ENCODE measurements at places on chromosomes 2 and 18. TPM values are rescaled to one million over a fixed set of nuclear protein-coding genes. Genes with fewer than 3 reads are reported as not detected.

DNA sequence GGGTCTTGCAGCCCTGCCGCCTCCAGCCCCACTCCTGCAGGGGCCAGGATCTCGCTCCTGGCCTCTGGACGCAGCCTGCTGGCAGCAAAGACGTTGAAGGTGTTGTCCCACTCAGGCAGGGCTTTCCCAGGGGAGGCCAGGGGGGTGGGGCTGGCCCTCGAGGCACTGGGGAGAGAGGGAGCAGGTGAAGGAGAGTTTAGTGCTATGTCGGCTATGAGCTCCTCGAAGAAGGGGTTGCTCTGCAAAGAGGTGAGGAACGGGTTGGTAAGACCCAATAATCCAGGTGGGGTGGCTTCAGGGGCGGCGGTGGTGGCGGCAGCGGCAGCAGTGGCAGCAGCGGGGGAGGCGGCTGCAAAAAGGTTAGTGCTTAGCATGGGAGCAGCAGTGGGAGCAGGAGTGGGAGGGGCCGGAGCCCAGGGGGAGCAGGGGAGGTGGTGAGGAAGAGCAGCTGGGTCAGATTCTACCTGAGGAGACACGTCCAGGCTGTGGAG, 9.7 kb upstream of the SFXN5 start:
- DNase-seq: no peak

GRCh38 chr18:67132919-67133318, 383.6 kb downstream of the DSEL start:
- no peak for DNase-seq

- no peak for DNase-seq
These were observed 55.1 kb downstream of the CDH19 start for GRCh38 chr18:66548747-66549146.

DNA sequence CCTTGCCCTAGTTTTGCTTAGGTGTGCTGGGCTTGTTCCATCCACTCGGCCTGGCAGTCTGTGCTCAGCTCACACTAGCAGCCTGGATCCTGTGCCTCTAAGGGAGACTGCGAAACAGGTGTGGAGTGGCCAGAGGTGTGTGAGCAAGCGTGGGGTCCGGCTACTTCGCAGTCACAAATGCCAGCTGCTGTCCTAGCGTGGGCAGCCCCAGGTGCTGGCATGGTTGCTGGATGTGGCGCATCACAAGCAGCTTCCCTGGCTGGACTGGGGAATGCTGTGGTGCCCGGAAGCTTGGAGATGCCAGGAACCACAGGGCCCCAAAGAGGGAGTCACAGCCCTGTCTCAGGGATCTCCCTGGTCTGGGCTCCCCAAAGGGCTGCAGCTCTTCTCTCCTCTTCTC, 119.0 kb upstream of the TMEFF2 start:
- no peak for DNase-seq

DNA sequence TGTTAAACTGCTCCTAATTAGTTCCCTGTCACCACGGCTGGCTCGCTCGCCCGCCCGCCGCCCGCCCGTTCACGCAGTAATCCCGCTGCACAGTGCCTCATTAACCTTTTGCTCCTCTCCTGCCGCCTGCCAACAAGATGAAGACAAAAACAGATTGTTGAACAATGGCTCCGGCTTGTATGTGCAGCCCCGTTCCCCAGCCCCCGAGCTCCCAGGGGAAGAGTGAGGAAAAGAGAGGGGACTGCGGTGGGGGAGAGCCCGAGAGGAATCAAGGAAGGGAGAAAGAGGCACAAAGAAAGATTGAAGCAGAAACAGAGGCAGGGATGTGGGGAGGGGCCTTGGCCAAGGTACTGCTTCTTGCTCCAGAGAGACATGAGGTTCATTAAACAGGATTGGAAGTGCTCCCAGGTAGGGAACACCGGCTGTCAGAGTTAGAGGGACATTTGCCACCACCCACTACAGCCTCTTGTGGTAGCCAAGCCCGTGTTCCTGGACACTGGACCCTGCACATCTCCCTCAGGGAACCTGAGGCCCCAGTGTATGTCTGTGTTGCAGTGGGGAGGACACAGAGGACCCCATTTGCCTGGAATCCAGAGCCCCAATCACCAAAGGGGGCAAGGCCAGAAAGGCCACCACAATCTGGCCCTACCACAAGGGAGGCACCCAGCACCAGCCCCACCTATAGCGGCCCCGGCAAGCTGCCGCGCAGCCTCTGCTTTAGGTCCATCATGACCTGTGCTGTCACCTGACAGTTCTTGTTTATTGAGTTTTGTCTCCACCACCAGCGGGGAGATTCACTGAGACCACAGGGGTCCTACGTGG, 38.1 kb downstream of the EMX1 start:
- DNase-seq: no peak

TUBA3D gene
- total RNA-seq: not detected

TANC1 gene
- total RNA-seq: 49.9 TPM

DNA sequence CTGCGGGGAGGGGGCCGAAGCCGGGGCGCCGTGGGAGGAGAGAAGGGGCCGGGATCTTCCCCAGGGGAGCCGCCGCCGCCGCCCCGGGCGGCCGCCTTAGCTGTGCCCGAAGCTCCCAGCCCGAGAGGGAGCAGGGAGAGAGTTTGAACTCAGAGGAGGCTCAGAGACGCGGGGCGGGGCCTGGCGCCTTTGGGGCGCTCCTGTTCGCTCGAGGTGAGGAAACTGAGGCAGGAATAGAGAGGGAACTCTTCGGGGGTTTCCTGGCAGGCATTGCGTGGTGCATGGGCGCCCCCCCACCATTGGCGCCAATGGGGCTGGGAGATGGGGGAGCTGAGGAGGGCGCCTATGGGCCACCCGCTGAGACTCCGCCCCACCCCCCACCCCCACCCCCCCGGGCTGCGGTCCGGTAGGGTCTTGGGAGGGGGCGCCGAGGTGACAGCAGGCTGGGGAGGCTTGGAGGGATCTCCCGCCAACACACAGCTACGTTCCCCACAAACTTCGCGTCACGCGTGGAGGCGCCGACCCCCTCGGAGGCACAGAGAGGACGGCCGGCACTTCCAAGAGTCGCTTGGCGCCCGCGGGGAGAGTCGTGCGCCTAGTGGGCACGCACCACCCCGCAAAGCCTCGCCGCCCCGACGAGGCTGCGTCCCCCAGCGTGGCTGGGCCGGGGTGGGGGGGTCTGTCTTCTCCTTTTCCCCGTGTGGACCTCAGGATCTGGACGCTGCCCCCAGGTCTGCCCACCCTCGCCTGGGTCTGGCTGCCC, 680 bp downstream of the CTDSP1 start:
- peak; percentile 27 for DNase-seq

- DNase-seq: no peak
These were observed 146.6 kb upstream of the NCK2 start for GRCh38 chr2:105597806-105598803.

SULT1C2 gene
- not detected for total RNA-seq

DNA sequence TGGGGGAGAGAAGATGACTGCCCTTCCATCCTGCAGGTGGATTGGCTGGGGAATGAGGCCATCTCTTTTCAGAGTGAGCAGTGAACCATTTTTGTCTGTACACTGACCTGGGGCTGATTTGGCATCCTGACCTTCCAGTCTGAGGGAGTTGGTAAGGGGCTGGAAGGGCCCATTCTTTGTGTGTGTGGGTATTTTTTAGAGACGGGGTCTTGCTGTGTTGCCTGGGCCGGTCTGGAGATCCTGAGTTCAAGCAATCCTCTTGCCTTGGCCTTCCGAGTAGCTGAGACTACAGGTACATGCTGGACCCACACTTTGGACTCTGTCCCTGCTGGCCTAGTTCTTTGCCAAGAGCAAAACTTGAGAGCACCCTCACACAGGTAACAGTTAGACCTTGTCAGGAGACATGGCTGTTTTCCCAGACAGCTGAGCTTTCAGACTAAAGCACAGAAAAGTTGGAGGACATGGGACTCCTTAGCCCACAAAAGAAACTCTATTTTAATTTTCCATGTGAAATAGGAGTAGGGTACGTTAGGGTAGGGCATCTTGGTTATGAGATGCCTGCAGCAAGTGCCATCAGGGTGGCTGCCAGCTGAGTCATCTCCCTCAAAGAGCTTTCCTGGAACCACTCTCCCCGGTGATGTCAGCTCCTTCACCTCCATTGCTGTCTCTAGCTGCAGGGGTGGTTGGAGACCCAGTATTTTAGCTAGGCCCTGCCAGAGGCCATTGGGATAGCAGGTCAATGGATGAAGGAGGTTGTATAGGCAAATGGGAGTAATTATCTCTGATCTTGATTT, 60.7 kb downstream of the DGKD start:
- no peak for DNase-seq

DNA sequence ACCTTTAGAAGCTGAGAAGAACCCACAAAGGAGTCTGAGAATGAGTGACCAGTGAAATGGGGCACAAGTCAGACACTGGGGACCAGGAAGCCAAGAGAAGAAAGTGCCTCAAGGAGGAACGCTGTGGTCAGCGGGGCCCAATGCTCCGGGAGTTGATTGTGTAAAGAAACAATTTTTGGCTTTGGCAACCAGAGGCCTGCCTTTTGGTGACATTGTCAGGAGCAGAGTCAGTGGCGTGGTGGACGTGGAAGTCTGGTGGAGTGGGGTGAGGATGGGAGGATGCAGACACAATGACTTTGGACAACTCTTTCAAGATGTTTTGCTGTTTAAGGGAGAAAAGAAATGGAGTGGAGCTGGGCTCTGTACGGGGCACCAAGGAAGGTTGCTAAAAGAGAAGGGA, 100.2 kb upstream of the SEC11C start:
- no peak for DNase-seq

DNA sequence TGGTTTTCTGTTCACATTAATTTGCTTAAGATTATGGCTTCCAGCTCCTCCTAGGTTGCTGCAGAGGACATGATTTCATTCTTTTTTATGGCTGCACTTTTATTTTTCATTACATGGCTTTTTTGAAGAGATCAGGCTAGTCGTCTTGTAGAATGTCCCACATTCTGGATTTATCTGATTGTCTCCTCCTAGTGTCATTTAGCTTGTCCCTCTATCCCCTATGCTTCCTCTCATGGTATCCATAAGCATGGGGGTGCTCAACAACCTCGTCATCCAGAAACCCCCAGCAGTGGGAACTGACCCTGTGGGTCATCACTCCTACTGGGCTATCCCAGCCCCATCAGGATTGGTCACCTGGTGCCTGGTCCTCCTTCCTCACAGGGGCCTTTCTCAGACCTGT, 49.6 kb downstream of the SERTAD2 start:
- DNase-seq: no peak

FSHR gene
- not detected for total RNA-seq

DNA sequence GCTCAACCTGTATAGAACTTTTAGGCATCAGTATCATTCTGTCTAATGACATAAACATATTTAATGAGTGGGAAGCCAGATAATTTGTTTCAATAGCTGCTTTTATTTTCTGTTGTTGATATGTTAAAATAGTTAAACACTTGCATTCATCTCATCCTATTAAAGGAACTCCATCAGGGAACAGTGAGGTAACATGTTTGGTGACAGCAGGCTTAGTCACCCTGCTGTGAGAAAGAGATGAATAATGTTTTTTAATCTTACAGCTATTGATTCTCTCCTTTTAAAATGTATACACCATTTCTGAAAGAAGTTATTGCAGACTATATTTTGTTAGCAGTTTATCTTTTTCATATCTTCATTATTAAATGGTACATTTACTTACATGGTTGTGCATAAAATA, 123.3 kb upstream of the CWC22 start:
- DNase-seq: peak; percentile 16

DLGAP1 gene
- under 0.01 TPM for total RNA-seq

- no peak for DNase-seq
These were observed 1.5 kb upstream of the AMMECR1L start for GRCh38 chr2:127887082-127887775.
